ENCODE measurements at places on chromosomes 16 and 17.

DNA sequence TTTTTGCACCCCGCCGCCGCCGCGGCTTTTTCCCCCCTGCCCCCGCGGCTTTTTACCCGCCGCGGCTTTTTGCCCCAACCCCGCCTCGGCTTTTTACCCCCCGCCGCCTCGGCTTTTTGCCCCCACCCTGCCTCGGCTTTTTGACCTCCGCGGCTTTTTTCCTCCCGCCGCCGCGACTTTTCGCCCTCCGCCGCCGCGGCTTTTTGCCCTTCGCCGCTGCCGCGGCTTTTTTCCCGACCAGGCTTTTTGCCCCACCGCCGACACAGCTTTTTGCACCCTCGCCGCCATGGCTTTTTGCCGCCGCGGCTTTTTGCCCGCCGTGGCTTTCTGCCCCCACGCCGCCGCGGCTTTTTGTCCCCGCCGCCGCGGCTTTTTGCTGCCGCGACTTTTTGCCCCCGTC is 137.0 kb upstream of the TP53TG3D start:
- no peak for DNase-seq

DNA sequence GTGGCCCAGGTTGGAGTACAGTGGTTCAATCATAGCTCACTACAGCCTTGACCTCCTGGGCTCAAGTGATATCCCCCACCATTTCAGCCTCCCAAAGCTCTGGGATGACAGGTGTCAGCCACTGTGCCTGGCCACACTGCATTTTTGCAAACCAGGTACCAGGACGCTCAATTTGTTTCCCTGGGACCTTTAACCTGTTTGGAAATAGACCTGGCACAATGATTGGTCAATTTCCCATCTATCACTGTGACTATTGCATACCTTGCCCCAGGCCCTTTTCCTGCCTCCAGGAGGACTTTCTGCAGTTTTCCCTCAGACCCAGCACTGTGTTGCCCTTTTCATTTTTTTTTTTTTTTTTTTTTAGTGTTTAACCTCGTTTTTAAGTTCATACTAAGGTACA is 11.1 kb upstream of the FUS start:
- DNase-seq = no peak

GRCh38 chr17:7897090-7897489 is 8.5 kb downstream of the CHD3 start:
- no peak for DNase-seq

DNA sequence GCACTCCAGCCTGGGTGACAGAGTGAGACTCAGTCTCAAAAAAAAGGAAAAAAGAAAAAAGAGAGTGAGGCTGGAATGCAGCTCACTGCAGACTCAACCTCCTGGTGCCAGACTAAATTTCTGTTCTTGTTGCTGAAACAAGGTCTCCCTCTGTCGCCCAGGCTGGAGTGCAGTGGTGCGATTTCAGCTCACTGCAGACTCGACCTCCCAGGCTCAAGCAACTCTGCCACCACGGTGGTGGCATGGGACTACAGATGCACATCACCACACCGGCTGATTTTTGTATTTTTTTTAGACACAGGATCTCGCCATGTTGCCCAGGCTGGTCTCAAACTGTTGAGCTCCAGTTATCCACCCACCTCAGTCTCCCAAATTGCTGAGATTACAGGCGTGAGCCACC is 34.6 kb downstream of the TRIM25 start:
- no peak for DNase-seq

DNA sequence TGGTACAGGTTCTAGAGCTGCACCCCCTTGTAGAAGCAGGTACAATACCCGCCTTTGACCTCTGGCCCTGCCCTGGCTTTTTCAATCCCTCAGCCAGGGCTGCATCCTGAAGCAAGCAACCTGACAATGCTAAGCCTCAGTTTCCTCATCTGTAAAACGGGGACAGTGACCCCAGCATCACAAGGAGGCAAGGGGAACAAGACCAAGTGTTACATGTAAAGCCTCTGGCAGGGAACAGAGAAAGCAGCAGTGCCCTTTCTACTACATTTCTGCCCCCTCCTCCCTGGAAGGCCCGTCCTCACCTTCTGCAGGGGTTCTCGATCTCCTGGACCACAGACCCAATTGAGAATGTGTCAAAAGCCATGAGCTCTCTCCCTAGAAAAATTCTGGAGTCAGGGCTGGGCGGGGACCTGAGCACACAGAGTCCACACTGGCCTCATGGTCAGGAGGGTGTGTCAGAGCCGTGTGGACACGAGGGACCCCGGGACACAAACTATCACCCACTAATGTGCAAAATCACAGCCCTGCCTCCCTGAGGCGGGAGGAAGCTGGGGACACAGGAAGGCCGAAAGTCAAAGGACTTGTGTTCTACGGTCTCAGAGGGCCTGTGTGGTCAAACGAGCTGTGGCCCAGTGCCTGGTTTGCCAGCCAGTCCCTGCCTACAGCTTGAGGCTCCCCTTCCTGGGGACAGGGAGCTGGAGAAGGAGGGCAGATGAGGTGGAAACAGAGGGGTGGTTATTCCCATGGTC is 27.5 kb downstream of the LRRC75A start:
- no peak for DNase-seq

- DNase-seq = no peak
Measured at GRCh38 chr16:47069841-47070584, 73.7 kb downstream of the NETO2 start.

- no peak for DNase-seq
Measured at GRCh38 chr17:40312131-40312731, 3.3 kb downstream of the RARA start.

DNA sequence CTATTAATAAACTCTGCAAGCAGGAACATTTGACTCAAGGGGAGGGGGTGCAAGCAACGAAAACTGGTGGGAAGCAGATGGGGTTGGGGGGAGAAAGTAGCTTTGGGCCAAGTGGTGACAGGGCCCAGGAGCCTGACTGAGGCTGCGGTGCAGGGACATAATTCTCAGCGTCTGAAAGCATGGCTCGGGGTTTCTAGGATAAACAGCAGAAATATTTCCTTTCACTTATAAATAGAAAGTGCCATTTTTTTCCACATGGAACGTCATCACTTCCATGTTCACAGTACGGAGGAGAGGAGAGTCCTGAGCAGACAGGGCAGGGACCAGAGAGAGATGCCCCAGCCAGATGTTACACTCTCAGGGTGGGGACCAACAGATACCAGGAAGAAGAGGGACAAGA is 197.1 kb downstream of the ZFHX3 start:
- DNase-seq = no peak

DNA sequence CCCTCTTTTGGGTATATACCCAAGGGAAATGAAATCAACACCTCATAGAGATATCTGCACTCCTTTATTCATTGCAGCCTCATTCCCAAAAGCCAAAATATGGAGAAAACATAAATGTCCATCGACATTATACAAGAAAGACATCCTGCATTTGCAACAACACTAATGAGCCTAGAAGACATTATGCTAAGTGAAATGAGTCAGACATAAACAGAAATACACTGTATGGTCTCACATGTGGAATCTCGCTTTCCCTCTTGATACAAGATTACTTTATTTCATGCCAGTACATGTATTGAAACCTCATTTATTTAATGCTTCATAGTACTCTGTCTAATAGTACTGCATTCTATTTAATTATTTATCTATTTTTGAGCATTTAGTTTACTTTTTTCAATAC is 157.2 kb downstream of the ZNF18 start:
- no peak for DNase-seq

Measured in SJSA1 (cell line).